Brain pericyte (primary cell): ENCODE measurements at places on chromosomes 1 and 21.

GRCh38 chr1:225849925-225850324, 32.3 kb downstream of the TMEM63A start:
- no peak for DNase-seq

DNA sequence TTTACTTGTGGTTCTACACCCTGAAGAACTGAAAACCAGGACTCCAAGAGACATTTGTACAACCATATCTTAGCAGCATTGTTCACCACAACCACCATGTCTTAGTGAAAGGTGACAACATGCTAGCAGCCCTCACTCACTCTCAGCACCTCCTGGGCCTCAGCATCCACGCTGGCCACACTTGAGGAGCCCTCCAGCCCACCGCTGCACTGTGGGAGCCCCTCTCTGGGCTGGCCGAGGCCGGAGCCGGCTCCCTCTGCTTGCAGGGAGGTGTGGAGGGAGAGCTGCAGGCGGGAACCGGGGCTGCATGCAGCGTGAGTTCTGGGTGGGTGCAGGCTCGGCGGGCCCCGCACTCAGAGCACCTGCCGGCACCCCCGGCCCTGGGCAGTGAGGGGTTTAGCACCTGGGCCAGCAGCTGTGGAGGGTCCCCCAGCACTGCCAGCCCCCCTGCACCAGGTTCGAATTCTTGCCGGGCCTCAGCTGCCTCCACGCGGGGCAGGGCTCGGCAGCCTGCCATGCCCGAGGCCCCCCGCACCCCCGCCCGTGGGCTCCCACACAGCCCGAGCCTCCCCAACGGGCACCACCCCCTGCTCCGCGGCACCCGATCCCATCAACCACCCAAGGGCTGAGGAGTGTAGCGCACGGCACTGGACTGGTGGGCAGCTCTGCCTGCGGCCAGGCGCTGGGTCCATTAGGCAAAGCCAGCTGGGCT, 9.2 kb downstream of the C1orf159 start:
- DNase-seq = no peak

GRCh38 chr21:32918478-32919120, 107.1 kb upstream of the OLIG2 start:
- DNase-seq = no peak

DNA sequence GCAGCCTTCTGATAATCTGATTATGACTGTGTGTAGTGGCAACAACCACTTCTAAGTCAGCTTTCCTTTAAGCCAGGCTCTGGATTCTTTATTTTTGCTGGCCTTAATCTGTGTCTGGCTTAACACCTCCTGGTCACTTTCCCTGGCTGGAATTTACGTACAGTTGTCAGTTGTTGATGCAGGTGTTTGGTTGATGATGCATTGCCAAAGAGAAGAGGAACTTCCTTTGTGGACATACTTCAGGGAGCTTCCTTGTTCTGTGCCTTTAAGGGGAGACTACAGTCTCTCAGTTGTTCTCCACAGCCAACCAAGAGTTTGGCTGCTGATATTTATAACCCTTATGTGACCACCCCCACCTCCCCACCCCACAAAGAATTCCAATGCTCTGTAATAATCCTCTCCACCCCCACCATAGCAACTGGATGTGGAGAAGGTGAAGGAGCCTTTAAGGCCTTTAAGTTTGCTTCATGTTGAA, 96.0 kb upstream of the BMP8A start:
- no peak for DNase-seq
